Stimulated activated CD8-positive, alpha-beta memory T cell treated with anti-CD3 and anti-CD28 coated beads, Interleukin-15, amount 100 ng/mL, for 48 hours (primary cell): ENCODE measurements at places on chromosomes 6 and 20.

- DNase-seq, result no peak
These were observed 30.4 kb upstream of the MCM9 start for GRCh38 chr6:118965371-118965770.

DNA sequence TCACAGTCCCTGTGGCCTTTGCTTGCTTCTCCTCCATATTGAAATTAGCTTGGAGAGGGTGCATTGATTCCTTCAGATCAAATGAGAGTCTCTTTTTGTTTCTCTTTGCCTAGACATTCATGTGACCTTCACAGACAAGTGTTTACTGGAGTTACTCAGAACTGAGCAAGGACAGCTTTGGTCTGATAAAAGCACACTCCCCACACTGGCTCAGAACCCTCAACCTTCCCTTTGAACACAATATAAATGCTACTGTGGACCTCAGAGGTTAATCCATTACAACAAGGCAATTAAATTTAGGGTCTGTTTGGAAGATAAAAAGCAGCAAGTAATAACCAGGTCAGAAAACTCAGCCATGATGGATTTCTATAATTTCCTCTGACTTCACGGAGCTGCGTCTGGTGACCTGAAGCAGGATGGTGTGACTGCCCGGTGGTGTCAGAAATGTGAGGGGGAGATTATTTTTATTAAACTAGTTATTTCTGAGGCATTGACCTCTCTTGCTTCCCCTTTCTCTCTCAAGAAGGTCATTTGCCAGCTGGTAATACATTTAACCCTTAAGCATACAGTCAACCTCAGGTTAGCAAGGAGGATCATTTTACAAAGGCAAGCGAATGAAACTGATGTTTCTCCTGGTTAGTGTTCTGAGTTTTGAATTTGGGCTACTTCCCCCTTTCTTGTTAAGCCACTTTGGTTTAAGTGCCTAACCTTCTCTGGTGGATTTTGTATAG lies 208.2 kb downstream of the CLIC5 start:
- DNase-seq, result no peak

DNA sequence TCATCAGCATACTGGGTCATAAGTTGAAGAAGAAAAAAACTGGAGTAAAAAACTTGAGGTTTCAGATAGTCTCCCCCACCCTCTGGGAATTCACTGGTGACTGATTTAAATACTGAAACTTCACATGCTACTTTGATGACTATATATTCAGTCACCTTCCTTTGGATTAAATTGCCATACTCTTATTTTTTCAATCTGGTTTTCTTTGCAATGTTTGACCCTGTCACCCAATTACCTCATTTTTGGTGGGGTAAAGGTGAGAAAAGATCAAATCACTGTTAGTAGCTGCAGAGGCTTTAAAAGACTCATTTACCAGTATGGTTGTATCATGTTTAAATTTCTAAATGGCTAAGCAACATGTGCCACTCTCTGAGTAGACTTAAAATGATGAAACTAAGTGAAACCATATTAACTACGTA lies 862.7 kb upstream of the FLRT3 start:
- DNase-seq, result no peak

- no peak for DNase-seq
These were observed 9.9 kb downstream of the STX16 start for GRCh38 chr20:58660855-58661597.

DNA sequence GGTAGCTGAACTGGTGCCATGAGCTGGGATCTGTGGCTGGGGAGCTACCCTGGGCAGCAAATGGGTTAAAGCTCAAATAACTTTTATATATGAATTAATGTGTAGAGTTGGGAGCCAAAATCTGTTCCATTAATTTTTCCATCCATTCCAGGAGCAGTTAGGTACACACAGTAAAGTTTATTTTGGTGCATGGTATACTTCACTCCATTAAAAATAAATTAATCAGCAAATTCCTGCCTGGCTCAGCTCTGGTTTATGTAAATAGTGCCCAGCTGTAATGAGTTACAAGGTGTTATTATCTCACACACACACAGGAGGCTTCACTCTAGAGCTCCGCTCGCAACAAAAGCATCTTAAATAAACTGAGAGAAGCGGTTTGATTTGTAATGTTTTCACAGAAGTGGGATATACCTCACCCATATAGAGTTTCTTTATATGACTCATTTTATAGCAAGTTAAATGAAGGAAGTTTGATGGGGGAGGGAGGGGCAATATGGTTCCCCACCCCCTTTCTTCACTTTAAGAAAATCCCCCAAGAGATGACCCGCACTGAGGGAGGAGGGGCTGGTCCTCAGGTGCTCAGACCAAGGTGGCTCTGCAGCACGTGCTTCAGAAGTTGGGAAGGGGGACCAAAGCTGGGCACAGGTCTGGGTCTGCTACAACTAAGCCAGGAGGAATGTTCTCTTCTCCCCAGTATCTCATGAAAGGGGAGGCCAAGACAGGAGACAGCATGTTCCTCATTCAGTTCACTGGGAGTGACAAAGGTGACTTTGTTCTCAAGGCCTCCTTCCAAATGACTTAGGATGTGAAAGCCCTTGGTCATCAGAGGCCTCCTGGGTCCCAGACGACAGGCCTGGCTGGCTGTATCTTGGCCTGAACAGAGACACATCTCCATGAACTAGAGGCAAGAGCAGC lies 10.5 kb upstream of the FAM83C start:
- DNase-seq, result no peak

DNA sequence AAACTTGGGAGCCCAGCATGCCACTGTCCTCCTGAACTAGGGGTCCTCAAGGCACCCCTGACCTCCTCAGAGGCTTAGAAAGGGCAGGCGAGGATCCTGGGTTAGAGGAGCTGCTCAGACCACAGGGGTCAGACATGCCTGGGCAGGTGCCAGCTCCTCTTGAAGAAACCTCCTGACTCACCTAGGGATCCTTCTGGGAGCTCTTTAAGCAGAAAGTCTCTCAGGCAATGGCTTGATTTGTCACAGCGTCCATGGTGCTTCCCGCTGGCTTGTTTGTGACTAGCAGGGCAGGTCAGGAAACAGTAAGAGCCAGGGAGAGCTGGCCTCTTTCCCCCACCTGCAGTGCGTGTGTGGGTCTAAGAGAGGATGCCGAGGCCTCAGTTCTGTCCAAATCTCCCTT lies 174.5 kb upstream of the SNX9 start:
- DNase-seq, result no peak

GRCh38 chr20:64277571-64278316 lies 22.2 kb downstream of the PCMTD2 start:
- DNase-seq, result no peak

GRCh38 chr20:24950128-24950835 lies 1.2 kb downstream of the CST7 start:
- DNase-seq, result no peak

DNA sequence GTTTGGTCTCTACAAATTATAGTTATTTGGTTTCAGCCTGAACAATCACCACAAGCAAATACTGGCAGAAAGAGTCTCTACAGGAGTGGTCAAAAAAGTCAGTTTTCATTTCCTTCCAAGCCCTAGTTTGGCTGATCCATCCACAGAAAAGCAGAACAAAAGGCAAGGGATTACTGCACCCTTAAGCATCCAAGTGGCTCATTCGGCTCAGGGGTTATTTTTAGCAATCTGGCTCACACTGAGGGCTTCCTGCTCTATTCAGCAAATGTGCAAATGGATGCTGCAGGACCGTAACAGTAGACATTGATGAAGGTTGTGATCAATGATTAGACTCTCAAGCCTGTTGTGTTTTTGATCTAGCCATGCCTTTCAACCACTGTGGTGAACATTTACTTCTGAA lies 62.2 kb upstream of the FABP7 start:
- DNase-seq, result no peak

GRCh38 chr6:33172688-33173534 lies 19.4 kb downstream of the COL11A2 start:
- DNase-seq, result no peak

GRCh38 chr6:91029211-91029610 lies 442.3 kb upstream of the MAP3K7 start:
- no peak for DNase-seq

- DNase-seq, result no peak
These were observed 193.6 kb downstream of the NFATC2 start for GRCh38 chr20:51348876-51349275.

GRCh38 chr6:166952121-166952520 lies 4.2 kb downstream of the RNASET2 start:
- no peak for DNase-seq

- DNase-seq, result no peak
These were observed 71.4 kb downstream of the CEP57L1 start for GRCh38 chr6:109166673-109167072.

GRCh38 chr6:18920701-18921100 lies 533.6 kb downstream of the RNF144B start:
- no peak for DNase-seq

- DNase-seq, result no peak
These were observed 14.0 kb downstream of the NRN1 start for GRCh38 chr6:5992551-5993225.

DNA sequence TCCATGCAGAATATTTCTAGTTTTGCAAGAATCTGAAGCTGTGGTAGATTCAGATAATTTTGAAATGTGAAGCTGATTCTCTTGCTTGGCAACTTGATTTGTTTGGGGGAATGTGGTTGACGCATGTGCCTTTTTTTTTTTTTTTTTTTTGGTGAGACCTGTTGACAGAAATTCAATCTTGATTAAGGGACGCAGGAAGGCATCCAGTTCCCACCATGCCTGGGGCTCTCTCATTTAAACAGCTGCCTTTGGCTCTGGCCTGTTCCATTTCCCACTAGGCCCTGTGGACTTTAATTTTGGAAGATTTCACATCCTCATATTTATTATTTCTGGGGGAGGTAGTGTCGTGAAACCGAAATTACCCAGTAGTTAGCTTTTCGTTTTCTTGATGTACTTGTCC lies 8.6 kb downstream of the TPX2 start:
- DNase-seq, result no peak

DNA sequence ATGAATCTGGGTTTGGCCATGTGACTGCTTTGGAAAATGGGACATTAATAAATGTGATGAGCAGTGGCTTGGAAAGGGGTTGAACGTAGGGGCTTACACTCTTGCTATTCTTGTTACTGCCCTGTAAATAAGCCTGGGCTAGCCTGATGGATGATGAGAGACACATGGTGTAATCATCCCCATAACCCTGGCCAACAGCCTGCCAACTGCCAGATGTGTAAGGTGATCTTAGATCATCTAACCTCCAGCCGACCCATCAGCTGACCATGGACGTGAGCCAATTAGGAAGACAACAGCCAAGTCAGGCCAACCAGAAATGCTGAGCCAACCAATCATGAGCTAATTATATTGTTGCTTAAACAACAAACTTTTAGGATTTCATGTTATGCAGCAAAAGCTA lies 25.2 kb downstream of the FBXO30 start:
- DNase-seq, result no peak

DNA sequence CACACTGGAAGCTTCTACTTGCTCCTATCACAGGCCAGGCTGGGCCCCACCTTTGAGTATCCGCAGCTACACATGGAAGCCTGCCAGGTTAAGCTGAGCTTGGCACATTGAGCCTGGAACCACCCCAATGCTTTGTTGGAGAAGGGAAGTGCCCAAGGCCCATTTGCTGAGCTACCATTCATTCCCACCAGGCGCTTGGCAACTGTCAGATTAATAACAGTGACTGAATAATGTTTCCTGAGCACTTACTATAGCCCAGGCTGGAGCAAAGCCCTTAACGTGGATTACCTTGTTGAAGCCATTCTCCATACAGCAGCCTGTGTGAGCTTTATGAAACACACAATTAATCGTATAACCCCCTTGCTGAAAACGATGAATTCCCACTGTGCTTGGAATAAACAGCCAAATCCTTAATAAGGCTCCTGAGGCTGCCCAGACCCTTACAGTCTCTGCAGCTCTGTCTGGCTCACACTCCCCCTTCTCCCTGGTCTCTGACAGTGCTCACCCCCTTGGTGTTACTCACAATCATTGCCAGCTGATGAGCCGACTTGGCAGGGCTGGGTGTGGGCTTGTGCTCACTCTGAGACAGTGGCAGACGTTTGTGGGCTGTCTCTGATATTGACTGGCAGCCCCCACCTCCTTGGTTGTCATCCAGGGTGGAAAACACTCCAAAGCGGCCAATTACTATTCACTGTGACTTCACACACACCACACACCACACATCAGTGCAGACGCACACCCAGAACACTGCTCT lies 357.1 kb downstream of the MAFB start:
- no peak for DNase-seq

DNA sequence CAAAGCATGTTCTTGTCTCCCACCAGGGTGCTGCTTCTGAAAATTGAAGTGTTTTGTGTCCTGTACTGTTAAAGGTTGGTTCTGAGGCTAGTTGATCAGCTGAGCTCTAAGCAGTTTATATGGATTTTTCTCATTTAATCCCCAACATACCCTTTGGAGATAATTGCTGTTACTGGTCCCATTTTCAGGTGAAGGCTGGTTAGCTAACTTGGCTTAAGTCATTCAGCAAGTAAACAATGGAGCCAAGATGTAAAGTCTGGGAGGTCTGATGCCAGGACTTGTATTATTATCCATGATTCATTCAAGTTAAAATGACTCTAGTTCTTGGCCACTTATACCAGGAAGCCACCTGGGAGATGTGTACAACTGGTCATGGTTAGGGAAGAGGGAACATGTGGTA lies 42.5 kb upstream of the FERMT1 start:
- no peak for DNase-seq

DNA sequence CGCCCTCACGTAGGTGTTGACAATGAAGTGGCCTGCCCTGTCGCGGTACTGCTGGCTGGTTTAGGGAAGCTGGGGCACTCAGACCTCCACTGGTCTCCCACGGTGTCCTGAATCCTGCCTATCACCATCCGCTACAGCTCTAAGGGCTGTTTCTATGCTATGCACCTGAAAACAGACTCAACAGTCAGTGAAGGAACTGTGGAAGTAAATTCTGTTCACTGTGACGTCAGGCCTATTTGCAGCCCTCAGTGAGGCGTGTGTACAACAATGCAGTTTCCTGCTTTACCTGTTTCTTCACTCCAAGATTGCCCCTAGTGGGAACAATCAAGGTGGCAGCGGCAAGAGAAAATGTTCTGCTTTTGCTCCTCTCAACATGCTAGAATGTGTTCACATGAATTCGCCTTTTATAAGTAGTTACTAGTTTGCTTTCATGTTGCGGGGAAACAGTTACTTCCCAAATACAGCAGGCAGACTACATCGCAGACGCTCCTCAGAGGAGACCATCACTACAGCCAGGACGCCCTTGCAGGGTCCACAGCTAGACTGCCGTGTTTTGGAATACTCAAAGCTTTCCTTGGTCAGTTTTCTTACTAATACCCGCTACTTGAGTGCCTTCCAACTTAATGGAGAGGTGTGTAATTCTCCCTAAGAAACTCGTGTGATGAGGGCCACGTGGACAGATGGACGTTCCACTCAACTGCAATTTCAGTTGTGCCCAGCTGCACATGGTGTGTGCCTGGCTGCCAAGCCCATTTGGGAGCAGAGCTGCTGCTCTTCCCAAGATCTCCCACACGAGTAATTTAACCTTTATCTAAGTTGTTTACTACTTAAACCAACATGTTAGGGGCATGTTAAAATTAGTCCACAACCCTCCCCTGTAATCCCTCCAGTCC lies 25.4 kb downstream of the DIDO1 start:
- DNase-seq, result no peak
